ENCODE measurements at places on chromosomes 6 and 20.
A peak's percentile ranks its signal among the peaks of the same experiment; 100 is the strongest.

DNA sequence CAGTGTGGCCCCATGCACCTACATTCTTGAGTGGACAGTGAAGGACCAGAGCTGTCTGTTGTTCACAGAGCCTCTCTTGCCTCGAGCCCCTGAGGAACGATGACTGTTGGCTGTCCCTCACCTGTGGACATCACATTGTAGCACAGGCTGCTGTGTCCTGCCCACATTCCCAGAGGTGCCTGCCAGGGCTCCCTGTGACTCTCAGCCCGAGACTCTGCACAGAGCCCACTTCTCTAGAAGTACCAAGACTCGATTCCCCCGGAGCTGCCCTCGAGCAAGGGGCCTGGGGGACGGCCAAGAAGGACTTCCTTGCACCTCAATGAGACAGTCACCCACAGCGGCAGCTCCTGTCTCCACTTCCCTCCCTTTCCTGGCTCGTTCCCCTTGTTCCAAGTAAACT is 28.6 kb upstream of the DLGAP4 start:
- DNase-seq: no peak

DNA sequence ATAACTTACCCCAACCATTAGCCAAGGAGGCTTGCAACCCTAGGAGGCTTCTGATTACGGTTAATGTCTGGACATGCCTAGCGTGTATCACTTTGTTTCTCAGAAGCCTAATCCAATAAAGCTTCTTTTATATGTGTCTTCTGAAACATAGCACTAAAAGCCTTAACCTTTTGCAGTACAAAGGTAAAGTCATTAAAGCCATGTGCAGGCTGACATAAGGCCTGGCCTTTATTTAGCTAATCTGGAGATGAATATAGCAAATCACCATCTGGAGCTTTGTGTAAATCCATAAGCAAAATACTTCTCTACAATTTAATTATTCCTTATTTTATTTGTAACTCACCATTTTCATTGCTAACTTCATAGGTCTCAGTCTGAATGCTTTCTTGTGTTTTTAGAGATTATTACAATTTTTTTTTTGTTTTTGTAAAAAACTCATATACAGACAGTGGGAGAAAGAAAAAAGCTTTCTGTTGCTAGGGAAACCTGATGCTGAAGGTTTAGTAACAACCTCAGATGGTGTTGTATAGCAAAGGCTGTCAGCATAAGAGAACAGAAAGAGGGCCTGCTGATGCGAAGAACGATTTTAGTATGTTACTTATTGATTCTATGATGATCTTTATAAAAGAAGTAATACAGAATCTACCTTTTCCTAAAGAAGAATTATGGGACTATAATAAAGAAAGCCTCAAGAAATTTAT is at the start of gene EYS:
EYS (minus strand) TSS at position 101 of the 701 bp plus-strand sequence. CDS start 211,816 bp downstream, outside the sequence.
- peak; percentile 90 for DNase-seq

GRCh38 chr20:59145924-59146779 is 17.5 kb upstream of the ZNF831 start:
- DNase-seq: no peak

DNA sequence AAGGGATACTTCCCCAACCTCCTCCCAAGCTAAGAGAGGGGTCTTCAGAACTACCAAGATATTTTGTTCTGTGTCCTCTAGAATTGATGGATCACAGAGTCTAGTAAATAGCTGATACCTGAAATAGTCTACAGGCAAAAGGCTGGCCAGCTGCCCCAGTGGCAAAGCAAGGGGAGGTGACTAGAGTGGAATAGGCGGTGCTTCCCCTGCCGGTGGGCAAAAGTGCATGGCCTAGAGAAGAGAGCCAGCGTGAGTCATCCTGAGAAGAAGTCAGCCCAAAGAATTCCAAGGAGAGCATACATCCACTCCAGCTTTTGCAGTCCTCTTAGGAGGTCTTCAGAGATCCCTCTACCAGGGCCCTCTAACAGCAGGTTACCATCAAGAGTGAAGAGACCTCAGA is 14.7 kb downstream of the DPPA5 start:
- DNase-seq: no peak

- no peak for DNase-seq
These were observed 31.2 kb downstream of the SLX4IP start for GRCh38 chr20:10466325-10466724.

Measured in NCI-H1436 treated with DMSO at 0.1 percent for 48 hours (cell line).